ENCODE measurements at places on chromosomes 11 and 22.

DNA sequence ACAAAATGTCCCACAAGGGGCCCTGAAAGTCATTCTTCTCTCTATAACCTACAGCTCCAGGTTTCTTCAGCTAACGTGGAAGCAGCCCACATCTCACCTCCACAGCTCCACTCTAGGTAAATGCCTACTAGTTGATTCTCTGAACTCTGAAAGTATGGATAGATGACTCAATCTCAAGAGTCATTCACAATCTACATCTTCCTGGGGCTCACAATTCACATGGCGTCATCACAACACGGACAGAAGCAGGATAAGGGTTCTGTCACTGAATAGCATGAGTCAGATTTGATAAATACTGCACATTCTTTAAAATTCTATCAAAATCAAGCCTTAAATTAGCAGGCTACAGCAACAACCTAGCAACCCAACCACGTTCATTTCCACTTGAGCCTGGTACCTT, 96.3 kb downstream of the PLEKHA7 start:
- DNase-seq = no peak

GRCh38 chr11:18088966-18089365, 16.9 kb downstream of the SAAL1 start:
- DNase-seq = no peak

DNA sequence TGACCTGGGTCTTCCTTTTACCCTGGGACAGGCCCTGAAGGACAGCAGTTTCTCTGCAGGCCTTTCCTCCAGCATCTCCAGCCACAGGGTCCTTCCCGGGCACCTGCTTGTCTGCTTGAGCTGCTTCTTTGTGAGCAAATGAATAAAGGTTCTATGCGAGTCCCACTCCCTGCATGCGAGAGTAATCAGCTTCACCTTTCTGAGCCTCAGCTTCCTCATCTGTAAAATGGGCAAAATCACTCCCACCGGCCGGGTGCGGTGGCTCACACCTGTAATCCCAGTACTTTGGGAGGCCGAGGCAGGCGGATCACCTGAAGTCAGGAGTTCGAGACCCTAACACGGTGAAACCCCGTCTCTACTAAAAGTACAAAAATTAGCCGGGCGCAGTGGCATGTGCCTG, 31.1 kb downstream of the IFT27 start:
- no peak for DNase-seq

DNA sequence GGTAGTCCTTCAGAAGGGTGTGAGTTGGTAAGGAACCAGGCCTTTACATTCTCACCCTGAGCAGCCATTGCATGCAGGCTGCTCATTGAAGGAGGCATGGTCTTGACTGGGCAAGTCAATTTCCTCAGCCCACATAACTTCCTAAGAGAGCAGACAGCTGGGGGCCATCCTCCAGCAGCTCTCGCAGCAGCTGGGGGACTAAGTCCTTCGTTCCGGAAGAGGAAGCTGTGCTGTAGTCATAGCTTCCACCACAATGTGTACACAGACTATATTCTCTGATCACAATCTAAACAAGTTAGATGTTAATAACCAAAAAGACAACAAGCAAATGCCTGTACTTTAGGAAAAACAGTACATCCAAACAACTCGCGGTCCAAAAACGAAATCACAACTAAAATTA, 30.1 kb upstream of the MPPED1 start:
- DNase-seq = no peak
